ENCODE measurements at places on chromosomes 12 and 14.

- peak; percentile 47 for DNase-seq
Measured at GRCh38 chr12:105330283-105330930, at the start of gene C12orf75. Gene C12orf75 (plus strand): TSS chr12:105330691. CDS start chr12:105330892, 201 bp downstream.

- no peak for DNase-seq
Measured at GRCh38 chr14:77062261-77062660, 33.8 kb upstream of the IRF2BPL start.

DNA sequence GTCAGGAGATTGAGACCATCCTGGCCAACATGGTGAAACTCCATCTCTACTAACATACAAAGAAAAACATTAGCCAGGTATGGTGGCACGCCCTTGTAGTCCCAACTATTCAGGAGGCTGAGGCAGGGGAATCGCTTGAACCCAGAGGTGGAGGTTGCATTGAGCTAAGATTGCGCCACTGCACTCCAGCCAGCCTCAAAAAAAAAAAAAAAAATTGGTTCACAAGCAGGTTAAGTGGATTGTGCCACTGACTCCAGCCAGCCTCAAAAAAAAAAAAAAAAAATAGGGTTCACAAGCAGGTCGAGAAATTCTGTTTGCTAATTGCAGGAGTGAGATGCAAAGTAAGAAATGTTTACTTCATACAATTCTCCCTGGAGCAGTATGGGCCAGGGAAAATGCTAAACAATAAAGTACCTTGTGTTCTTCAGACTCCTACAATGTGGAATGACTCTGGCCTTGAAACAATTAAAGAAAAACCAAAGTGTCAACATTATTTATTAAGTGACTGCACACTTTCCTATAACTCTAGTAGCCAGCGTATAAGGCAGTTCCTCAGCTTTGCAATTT lies 6.1 kb downstream of the EDDM3B start:
- no peak for DNase-seq

DNA sequence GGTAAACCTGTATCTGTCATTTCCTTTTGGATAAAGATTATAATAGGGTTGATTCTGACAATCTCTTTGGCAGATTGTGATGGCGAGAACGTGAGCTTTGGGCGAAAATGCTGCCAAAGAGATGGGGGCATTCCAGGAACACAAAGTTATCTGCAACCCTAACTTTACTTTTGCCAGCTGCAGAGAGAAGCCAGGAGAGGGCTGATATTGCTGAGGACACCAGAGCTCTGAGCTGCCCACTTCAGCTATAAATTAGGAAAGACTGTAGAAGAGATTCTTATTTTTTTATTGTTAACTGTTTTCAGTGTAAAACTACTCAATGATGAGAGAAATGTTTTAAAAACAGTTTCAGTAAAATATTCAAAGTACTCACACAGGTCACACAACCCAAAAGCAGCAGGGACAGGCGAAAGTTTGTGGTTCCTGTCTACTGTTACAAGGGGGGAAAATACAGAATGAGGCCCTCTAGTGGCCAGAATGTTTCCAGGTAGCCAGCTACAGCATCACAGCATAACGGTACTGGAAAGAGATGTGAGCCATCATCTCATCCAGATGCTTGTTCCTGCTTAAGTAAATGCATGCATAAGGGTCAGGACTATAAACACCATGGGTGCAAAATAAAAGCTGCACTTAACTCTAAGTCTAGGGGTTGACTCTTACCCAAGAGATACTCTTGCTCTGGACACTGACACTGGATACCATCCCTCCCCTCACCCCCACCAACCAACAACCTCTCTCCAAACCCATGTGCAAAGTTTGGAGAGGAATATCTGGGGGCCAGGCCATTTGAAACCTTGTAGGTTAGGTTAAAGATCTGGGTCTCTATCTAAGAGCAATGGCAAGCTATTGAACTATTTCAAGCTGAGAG lies 498.4 kb downstream of the RMST start:
- no peak for DNase-seq

DNA sequence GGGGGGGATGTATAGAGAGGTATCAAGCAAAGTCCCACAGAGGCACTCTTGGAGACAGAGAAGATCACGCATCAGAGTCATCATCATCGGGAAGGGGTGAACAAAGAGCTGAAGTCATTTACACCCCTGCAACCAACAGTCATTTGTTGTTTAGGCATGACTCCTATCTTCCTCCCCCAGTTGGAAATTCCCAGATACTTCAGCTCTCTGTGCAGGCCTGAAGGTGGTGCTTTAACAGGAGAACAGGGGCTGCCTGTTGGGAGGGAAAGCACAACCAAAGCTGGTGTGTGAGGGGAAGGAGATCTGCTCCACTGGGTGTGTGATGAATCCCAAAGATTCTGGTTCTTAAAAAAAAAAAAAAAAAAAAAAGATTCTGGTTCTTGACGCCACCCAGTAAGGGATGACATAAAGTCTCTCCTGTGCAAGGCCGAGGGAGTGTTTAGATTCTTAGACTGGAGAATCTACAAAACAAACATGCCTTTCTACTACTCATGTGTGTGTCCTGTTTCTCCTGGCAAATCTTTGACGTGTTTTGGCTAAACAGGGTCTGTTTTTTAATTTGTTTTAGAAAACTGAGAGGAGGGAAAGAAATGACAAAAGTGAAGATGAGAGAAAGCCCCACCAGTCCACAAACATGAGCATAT lies 121.0 kb upstream of the ARHGAP5 start:
- DNase-seq: no peak

- no peak for DNase-seq
Measured at GRCh38 chr12:100403446-100403845, 46.6 kb downstream of the SLC17A8 start.

GRCh38 chr14:23578560-23579310 lies at the start of gene JPH4:
Gene JPH4 (minus strand): TSS chr14:23578790. CDS start chr14:23577453, 1,337 bp downstream.
- DNase-seq: peak; percentile 36

DNA sequence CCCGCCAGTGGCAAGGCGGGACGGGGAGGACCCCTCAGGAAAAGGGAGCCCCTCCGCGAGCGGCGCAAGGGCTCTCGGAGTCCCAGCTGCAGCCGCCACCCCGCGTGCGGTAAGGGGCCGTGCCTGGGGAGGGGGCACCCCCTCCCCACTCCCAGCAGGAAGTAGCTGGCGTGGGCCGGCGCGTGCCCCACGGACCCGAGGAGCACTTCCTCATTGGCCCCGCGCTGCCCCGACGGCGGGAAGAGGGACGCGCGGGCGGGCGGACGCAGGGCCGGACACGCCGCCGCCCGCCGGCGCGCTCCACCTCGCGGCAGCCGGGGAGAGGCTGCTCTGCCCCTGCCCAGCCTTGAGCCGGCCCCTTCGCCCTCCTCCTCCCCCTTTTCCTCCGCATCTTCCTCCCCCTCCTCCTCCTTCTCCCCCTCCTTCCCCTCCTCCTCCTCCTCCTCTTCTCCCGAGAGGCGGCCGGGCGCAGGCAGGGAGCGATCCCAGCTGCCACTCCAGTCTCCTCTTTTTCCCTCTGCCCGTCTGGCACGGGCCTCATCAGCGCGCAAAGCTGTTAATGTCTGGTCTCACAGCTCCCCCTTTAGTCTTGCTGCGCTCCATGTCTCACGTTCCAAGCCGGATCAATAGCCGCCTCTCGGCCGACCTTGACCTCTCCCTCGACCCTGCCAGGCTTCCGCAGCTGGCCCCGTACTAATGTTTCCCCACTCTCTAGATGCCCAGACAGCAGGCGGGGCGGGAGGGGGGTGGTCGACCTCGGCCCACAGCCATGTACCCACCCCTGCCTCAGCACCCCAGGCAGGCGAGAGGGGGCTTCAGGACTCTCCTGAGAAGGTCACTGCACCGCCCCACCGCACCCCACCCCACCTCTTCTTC lies 2.6 kb upstream of the BCL11B start:
- peak; percentile 25 for DNase-seq

GRCh38 chr12:50103767-50104321 lies at the start of gene GPD1:
Gene GPD1 (plus strand): TSS chr12:50104008. CDS start chr12:50104051, 43 bp downstream.
- DNase-seq: no peak

- DNase-seq: no peak
Measured at GRCh38 chr12:58648176-58648575, 272.1 kb downstream of the LRIG3 start.

DNA sequence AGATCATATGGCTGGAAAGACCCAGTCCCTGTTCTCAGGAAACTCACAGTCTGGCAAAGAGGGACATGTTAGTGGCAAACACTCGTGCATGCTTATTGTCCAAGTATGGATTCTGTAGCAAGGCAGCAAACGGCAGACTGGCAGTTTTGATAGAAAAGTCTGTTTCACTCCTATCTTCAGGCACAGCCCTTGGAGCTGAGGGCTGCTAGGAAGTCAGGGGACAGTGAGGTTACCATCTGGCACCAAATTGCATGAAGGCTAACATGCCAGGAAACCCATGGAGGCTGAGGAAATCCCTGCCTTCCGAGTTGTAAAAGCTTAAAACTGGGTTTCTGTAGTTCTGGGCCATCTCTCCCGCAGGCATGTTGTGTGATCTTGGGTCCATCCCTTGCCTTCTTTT lies 32.9 kb downstream of the CALM1 start:
- DNase-seq: no peak

DNA sequence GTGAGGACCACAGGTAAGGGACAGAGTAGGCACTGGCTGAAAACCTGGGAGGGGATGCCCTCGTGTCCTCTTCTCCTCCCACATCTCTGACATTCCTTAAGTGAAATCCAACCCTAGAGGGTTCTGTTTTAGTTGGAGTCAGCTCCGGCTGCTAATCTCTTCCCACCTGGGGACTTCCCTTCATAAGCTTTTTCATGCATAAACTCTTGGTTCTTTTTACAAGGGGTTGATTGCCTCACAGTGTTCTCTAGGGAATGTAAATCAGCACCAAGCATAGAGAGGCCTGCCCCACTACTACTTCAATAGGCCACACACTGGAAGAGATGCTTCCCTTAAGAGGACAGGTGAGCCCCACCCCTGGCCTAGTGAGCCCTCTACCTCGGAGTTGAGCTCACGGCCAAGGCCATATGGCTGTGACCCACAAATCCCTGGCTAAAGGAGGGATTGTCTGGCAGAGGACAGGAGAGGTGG lies 3.2 kb upstream of the SYNDIG1L start:
- DNase-seq: no peak

- DNase-seq: no peak
Measured at GRCh38 chr12:99192489-99192888, 455.1 kb upstream of the GARIN6 start.

DNA sequence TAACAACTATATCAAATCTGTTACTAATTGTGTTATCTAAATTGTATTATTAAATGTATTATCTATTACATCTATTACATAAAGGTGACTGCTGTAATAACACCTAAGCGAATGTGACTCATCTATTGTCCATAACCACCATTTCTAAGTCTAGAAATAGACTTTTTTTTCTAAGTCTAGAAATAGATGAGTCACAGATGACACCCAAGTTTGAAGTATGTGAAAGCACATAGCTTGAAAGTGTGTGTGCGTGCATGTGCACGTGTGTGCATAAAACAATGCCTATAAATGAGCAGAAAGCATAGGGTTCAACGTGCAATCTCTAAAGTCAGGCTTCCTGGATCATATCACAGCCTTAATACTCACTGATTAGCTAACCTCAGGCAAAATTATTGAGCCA lies 451.3 kb upstream of the USP15 start:
- no peak for DNase-seq

DNA sequence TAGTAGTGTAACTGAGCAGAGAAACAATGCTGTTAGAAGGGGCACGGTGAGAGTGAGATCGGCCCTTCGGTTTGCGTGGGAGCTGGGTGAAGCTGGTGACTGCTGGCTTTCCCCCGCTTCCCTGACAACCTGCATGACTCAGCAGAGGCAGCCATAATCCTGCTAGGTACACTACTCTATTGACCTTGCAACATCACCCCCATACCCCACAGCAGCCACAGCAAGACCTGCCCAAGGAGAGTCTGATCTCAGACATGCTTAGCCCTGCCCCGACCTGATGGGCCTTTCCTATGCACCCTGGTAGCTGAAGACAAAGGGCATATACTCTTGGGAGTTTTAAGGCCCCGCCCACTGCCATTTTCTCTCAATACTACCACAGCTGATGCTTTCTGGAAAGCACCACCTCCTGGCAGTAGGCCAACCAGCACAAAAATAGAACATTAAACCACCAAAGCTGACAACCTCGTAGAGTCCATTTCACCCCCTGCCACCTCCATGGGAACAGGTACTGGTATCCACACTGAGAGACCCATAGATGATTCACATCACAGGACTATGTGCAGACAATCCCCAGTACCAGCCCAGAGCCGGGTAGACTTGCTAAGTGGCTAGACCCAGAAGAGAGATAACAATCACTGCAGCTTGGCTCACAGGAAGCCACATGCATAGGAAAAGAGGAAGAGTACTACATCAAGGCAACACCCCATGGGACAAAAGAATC lies 75.9 kb upstream of the RGS6 start:
- DNase-seq: no peak

DNA sequence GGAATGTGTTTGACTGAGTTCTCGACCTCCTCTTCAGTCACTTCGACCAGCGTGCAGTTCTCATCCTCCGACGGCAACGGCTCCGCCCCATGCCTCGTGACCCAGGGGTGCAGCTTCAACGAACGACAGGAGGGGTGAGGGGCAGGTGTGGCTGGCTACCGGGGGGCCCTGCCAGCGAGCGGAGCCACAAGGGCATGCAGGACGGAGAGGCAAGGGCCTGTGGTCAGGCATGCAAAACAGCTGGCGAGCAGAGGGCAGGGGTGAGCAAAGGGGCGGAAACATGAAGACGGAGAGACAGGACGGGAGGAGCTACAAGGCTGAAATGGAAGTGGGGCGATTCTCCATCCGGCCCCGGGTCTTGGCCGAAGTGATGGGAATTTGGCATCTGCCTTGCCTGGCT lies 38.7 kb downstream of the P2RX4 start:
- DNase-seq: no peak

GRCh38 chr12:90652280-90652679 lies 302.7 kb downstream of the CCER1 start:
- no peak for DNase-seq

GRCh38 chr12:112176321-112177010 lies 51.1 kb downstream of the TRAFD1 start:
- DNase-seq: no peak

DNA sequence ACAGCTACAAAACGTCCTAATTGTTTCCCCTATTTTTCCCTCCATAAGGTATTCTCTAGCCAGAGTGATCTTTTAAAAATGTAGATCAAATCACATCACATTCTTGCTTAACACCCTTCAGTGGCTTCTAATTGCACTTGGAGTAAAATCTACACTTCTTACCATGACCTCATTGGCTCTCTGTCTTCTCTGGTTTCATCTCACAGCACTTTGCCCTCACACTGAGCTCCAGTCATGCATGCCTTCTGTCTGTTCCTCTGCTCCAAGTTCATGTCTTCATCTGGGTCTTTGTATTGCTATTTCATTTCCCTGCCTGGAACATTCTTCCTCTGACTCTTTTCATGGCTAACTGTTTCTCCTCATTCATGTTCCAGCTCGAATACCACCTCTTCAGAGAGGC lies 220.4 kb upstream of the GARIN6 start:
- no peak for DNase-seq

DNA sequence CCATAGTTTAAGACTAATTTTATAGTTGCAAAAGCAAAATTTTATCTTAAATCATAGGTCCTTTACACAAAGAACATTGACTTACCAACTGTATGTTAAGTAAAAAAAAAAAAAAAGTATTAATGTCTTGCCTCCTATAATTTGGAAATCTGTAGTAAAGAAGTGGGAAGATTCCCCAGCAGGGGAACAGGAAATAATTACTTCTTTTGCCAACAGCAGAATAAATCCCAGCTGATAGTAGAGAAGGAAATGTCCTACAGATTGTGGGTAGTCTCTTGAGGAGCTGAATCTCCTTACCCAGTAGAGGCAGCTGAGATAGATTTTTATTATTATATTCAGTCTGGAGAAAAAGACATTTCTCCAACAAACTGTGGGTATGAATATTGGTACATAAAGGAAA lies 193.7 kb downstream of the SLC6A15 start:
- no peak for DNase-seq
